SK-N-DZ (cell line): ENCODE measurements at places on chromosomes 5 and 9.

DNA sequence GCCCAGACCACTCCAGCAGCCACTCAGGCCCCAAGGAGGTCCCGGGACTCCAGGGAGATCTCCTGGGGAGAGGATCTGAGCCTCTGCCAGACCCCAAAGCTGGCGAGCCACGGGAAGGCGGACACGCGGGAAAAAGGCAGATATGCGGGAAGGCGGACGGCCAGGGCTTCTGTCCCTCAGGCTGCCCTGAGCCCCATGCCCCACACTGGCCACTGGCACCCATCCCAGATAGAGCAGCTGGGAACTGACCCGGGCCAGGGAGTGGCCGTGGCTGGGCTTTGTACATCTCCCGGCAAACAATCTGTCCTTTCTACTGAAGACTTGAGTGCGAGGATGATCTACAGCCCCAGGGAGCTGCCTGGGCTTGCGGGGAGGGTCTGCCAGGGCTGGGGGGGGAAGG, 21.1 kb upstream of the NOTCH1 start:
- DNase-seq, result no peak

GRCh38 chr5:95884017-95884325, 61.4 kb upstream of the GLRX start:
- no peak for DNase-seq

- no peak for DNase-seq
Measured at GRCh38 chr9:117494401-117495090, 79.7 kb upstream of the ASTN2 start.

GRCh38 chr5:122882831-122883230, 37.4 kb downstream of the SNX24 start:
- no peak for DNase-seq

GRCh38 chr9:109728686-109729300, 51.2 kb upstream of the PALM2AKAP2 start:
- no peak for DNase-seq
